ENCODE measurements at places on chromosomes 3 and 15.

- no peak for DNase-seq
Observed at GRCh38 chr15:94174399-94174802, 57.0 kb upstream of the MCTP2 start.

- DNase-seq: no peak
Observed at GRCh38 chr3:76827701-76828226, 212.1 kb upstream of the ROBO2 start.

DNA sequence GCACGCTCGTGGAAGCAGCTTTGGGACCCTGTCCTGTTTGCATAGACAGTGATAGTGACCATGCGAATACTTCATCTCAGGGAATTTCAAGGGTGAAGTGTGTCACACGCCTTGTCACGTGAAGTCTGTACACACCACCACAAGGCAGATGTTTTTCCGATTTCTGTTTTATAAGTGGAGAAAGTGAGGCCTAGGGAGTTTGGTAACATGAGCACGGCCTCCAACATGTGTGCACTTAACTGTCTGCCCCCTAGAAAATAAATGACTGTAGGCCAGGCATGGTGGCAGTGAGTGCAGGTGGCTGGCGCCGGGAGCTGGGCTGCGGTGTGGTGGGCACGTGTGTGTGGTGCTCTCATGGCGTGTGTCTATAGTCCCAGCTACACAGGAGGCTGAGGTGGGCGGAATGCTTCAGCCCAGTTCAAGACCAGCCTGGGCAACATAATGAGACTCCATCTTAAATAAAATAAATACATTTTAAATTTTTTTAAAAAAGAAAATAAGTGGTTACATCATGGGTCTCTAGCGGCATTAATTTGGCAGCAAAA lies 42.0 kb downstream of the WHAMM start:
- DNase-seq: no peak

DNA sequence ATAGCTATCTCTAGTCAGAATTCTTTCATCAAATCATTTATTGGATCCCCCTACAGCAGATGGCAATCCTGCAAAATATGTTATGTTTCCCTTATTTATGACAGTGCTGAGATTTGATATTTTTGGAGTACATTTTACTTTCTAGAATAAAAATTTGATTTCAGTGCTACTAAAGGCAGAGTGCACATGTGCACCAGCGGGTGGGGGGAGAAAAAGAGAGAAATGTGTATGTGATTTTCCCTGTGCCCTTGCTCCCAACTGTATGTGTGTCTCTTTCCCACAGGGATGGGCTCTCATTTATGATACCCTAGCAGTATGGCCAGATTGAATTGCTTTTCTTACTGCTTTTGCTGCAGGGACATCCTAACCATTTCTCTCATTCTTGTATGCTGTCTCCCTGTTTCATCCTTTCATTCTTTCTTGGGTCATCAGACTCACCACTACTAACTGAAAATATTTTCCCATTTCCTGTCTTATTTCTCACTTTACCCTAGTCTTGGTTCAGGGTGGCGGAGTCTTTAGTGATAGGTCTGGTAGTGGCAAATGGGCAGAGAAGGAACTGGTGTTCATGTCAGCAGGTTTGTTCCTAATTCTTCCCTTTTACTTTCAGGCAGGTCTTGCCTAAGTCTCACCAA lies 140.7 kb downstream of the TCF12 start:
- DNase-seq: no peak

GRCh38 chr3:187919544-187919943 lies 174.3 kb upstream of the BCL6 start:
- no peak for DNase-seq

- no peak for DNase-seq
Observed at GRCh38 chr3:4938281-4938982, 40.8 kb upstream of the BHLHE40 start.

- DNase-seq: no peak
Observed at GRCh38 chr3:145006271-145006670, 1034.6 kb downstream of the DIPK2A start.

- no peak for DNase-seq
Observed at GRCh38 chr3:52822363-52822762, 8.1 kb downstream of the ITIH4 start.

- DNase-seq: no peak
Observed at GRCh38 chr15:89864958-89865739, 28.6 kb downstream of the AP3S2 start.

DNA sequence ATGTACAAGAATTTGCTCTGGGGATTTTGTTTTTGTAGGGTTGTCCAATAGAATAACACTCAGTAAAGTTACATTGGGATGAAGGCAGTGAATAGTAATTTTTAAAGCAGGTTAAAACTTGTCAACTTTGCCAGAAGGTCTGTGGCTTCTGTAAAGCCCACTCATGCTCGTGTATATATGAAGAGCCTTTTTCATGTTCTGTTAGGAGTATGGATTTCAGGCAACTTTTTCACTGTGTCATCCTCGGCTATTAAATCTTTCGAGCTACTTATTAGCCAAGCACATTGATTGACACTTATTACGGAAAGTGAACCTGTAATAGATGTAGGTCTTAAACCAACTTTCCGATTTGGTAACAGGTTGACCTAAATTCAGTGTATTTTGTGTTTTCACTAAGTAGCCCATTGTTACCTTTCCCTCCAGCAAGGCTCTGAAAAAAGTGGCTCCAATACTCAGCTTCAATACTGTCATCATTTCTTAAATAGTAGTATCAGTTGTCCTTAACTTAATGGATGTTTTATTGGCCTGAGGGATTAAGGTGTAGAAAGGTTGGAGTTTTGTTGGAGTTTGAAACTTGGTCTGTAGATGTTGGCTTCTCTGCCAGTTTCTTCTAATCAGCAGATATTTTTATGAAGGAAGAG lies 1.7 kb downstream of the PAK2 start:
- no peak for DNase-seq

DNA sequence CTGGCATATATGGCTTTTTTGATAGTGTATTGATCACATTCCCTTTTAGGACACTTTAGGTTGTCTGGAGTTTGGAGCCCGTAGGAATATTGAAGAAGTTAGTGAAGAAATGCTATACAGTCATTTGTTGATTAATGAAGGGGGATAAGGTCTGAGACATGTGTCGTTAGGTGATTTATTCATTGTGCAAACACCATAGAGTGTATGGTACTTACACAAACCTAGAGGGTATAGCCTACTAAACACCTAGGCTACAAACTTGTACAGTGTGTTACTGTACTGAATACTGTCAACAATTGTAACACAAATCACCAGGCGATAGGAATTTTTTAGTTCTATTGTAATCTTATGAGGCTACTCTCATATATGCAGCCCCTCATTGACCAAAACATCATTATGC lies 3.3 kb downstream of the TPM1 start:
- DNase-seq: no peak

DNA sequence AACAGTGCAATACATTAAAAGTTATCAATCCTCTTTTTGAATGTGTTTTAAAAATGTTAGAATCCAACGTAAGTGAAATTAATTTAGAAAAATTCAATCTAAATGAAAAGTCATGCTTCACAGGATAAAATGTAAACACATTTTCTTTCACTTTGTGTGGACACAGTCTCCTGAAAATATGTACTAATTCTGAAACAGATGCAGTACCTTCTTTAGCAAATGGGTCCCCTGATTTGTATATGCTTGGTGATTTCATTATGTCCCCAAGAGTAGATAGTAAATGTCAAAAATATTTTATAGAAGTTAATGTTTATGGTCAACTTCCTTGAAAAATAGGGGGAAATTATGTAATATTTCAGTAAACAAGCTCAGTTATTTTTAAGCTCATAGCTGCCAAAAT lies 28.9 kb downstream of the FOXP1 start:
- no peak for DNase-seq

DNA sequence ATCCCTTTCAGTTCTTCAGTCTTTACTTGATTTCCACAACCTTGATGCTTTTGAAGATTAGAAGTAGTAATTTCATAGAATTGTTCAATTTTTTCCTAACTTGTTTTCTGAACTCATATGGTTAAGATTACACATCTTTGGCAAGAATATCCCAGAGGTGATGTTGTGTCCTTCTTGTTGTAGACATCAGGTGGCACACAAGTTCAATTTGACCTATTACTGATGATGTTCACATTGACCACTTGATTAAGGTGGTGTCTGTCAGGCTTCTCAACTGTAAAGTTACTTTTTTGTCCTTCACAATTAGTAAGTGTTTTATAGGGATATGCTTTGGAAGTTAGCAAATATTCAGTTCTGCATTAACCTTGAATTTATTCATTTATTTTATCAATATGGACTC lies 34.6 kb upstream of the THRB start:
- DNase-seq: no peak

GRCh38 chr3:126983276-126983652 lies 349 bp downstream of the PLXNA1 start:
- no peak for DNase-seq

- no peak for DNase-seq
Observed at GRCh38 chr3:7977245-7978086, 524.2 kb upstream of the LMCD1 start.

- DNase-seq: no peak
Observed at GRCh38 chr3:33885496-33885895, 87.1 kb downstream of the PDCD6IP start.

DNA sequence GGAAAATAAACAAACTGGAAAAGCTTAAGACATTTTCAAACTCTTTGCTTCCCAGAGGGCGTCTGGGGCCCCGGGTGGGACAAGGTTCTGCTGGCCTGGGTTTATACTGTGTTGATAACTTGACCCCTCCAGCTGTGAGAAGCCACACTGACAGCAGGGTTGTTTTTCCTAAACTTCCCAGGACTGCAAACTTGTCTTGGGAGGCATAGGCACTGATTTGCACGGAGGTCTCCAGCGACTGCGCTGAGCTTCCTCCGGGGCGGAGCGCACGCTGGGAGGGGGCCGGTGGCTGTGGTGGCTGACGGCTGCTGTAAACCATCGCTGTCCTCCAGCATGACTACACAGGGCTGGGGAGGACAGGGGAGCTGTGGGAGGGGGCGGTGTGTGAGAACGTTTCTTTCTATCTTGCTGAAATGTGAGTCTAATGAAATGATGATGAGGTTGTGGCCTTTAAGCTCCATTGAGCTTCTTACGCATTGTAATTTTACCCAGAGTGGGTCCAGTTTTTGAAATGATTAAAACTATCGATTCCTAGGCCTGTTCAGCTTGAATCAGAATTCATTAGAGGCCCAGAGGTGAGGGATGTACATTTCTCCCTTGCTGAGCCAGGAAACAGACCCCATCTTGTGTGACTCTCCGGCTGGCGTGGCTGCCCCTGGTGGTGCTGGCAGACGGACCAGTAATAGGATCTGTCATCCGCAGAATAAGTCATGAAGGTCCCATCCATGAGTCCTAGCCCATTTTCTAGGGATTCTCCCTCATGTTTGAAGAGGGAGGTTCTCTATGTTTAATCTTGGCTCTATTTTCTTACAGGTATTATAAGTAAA lies 40.5 kb upstream of the VPS8 start:
- DNase-seq: no peak

GRCh38 chr3:54835701-54836100 lies 92.2 kb downstream of the LRTM1 start:
- DNase-seq: no peak

DNA sequence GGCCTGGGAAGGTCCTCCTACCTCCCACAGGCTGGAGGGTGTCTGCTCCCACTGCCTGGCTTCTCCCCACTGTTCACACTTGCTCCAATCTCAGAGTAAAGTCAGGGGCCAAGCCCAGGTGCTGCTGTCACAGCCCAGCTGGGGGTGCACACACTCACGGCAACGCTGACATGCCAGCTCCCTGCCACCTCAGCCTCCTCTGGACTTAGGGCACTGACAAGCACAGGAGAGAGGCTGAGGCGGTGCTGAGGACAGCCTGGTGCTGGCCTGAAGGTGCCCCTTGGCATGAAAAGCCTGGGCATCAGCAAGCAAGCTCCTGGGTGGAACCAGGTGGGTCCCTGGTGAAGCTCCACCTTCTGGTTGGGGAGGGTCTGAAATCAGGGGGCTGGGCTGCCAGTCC lies 53.0 kb downstream of the LSAMP start:
- no peak for DNase-seq

GRCh38 chr15:83565553-83566159 lies 88.3 kb upstream of the ADAMTSL3 start:
- no peak for DNase-seq

- no peak for DNase-seq
Observed at GRCh38 chr3:55556619-55557537, 69.8 kb upstream of the WNT5A start.

DNA sequence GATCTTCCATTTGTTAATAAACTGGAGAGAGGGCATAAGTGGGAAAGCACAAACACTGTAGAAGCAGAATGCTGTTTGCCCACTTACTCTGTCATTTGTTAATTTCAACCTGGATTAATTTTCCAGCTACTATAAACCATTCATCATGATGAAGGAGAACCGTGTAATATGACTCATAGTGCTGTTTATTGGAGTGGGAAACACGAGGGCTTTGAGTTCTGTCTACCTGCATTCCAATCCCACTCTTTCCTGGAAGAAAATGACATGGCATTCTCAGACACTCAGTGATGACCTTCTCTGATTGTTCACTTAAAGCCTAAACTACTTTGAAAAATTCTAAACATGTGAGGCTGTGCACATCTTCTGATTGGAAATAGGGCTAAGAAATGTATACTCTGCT lies 826.7 kb downstream of the AGBL1 start:
- no peak for DNase-seq
